ENCODE measurements at places on chromosomes 3 and 15. TPM values are rescaled to one million over a fixed set of nuclear protein-coding genes. Genes with fewer than 3 reads are reported as not detected.

SEMA6D gene
- 3.7 TPM for total RNA-seq

SPG21 gene
- total RNA-seq, result 68.6 TPM

SAMMSON gene
- not detected for total RNA-seq

SGO1 gene
- 36.4 TPM for total RNA-seq

LRIG1 gene
- 86.8 TPM for total RNA-seq

CLSTN2 gene
- 0.52 TPM for total RNA-seq

LIPH gene
- not detected for total RNA-seq

GABRG3 gene
- total RNA-seq, result 0.80 TPM

ALDH1L1 gene
- 1.6 TPM for total RNA-seq
